ENCODE measurements at places on chromosomes 11 and 22.

DNA sequence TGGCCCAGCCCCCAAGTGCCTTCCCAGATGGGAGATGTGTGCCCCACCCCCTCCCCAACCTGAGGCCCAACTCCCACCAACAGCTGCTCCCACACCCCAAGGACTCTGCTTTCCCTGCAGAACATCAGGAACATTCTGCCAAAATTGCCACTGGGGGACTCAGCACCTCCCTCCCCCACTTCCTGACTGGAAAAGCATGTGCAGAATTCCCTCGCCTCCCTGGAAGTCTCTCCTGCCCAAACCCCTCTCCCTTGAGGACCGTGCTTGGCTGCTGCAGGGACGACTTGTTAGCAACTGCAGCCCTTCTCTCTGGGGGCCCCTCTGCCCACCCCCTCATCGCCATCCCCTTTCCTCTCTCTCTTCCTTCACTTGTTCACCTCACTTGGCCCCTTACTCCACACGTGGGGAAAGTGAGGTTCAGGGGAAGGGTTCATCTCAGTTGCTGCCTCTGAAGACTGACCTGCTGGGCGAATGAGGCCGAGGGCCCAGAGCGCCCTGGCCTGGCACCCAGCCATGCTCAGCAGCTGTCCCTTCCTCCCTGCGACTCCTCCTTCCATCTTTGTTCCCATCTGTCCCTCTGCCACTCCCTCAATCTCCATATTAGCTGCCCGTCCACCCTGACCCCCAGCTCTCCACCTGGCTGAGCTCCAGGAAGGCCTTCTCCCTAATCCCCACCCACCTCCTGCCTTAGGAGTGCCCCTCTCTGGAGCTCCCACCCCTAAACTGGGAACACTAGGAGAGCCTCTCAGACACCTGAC lies 105.1 kb downstream of the CHST1 start:
- DNase-seq, result peak; percentile 19

GRCh38 chr11:46267930-46268329 lies 9.5 kb upstream of the CREB3L1 start:
- no peak for DNase-seq

DNA sequence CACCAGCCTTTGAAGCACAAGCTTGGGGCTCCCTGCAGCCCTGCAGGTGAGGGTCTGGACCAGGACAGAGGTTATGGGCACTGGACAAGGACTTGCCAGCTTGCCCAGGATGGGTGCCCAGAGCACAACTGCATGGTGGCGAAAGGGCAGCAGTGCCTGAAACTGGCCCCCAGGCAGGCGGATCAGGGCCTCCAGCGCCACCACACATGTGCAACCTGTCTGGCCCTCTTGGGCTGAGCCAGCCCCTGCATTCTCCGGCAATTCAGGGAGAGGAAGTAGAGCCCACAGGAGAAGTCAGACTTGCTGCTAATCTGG lies 18.8 kb downstream of the MB start:
- DNase-seq, result no peak

GRCh38 chr11:117872420-117872961 lies 4.0 kb downstream of the FXYD6 start:
- DNase-seq, result no peak

Data from LHCN-M2 (cell line).